ENCODE measurements at places on chromosomes 16 and 17.

GRCh38 chr16:70730944-70731343, 45.1 kb upstream of the MTSS2 start:
- DNase-seq = no peak

GRCh38 chr17:31508288-31509094, 117.0 kb downstream of the RAB11FIP4 start:
- DNase-seq = peak; percentile 57

DNA sequence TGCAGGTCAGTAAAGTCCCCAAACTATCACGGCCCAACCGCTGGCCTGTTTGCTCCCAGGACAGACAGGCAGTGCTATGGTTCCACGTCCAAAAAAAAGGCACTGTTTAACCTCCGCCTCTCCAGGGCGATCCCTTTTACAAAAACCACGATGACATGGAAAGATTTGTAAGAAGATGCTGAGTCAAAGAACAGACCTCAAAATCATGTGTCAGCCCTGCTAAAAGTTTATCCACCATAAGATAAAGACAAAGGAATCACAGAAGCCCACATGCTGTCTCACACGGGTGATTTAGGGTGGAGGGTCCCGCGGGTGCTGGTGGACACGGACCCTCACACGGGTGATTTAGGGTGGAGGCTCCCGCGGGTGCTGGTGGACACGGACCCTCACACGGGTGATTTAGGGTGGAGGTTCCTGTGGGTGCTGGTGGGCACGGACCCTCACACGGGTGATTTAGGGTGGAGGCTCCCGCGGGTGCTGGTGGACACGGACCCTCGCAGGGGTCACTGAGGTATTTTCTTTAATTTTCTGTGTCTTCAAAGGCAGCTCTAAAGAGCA, 117.2 kb upstream of the METRNL start:
- no peak for DNase-seq

DNA sequence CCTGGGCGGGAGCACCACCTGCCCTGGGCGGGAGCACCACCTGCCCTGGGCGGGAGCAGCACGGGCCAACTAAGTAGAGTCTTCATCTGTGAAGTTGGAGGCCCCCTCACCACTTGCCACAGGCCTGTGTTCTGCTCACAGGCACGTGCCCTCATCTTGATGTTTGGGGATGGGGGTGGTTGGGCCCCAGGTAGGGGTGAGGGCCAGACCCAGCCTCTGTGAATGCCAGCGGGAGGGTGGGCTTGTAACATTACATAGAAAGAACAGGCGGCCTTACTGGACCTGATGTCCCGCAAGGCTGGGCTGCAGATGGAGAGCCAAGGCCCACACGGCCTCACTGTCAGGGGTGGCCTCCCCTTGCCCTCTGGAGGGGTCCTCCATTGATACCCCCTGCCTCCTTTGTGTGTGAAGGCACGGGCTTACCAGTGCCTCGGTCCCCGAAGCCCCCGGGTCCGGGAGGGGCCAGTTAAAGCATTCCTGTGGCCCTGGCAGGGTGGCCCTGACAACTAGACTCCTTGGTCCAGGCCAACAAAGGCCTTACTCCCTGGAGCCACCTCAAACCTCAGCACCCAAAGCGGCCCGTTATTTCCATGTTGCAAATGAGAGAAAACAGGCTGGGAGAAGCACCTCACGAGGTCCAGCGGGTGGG, 1.1 kb upstream of the SLC16A3 start:
- DNase-seq = no peak

DNA sequence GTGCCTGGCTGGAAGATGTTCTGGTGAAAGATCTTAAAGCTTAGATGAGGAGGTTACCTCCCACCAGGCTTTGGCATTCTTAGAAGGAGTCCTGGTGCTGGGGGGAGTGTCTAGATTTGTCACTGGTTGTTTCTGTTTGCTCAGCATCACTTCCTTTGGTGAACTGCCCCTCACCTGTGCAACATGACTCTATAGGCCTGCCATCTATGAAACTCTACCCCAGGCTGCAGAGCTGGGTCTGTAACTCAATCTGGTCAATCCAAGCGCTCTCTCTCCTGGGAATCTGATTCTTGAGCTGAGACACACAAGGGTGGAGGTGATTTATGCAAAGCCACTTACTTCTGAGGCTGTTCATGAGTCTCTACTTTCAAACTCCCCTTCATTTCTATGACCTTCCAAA, 399.4 kb downstream of the NPIPA7 start:
- no peak for DNase-seq

DNA sequence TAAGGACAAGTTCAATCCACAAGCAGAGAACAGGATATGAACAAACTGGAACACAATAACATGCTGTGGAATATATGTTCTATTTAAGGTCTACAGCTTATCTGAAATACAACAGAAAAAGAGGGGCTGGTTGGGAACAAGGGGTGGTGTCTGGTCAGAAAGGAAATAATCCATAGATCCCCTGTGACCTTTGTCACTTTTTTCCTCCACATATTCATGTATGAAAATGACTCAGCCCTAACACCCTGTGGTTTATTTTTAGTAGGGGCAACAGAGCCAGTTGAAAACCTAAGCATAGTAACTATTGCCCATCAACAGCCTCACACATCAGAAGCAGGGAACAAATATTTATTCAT, 12.3 kb upstream of the SPAG9 start:
- DNase-seq = no peak

DNA sequence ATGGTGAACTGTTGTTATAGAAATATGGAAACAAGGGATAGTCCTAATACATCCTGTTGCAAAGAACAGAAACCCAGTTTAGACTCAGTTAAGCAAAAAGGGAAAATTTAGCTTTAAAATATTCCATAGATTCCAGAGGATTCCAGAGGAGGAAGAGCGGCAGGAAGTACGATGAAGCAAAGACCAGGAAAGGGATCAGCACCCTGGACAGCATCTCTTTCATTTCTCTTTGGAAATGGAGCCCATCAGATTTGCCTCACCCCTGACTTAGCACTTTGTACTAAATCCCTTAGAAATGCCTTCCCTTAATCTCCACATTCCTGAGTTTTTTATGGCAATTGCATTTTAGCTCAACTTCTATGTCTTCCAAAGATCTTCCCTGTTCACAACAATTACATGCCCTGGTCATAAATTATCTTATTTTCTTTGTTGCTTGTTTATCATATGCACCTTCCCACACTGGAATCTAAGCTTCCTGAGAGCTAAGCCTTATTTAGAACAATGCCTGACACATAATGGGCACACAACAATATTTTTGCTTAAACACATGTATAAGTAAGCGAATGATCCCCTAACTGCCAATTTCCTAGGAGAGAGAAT, 150.0 kb upstream of the RBFOX1 start:
- DNase-seq = no peak

GRCh38 chr16:89237733-89238132, 20.2 kb downstream of the ZNF778 start:
- no peak for DNase-seq

Measured in activated CD4-positive, alpha-beta T cell treated with anti-CD3 and anti-CD28 coated beads, Interleukin-2, amount 50 U/mL, for 1 hour (primary cell).